ENCODE measurements at places on chromosomes 1 and 21.
A peak's percentile ranks its signal among the peaks of the same experiment; 100 is the strongest.

- no peak for DNase-seq
These were observed 82.3 kb downstream of the NOTCH2 start for GRCh38 chr1:119987112-119987511.

- no peak for DNase-seq
These were observed 106.3 kb downstream of the RERE start for GRCh38 chr1:8711151-8711550.

DNA sequence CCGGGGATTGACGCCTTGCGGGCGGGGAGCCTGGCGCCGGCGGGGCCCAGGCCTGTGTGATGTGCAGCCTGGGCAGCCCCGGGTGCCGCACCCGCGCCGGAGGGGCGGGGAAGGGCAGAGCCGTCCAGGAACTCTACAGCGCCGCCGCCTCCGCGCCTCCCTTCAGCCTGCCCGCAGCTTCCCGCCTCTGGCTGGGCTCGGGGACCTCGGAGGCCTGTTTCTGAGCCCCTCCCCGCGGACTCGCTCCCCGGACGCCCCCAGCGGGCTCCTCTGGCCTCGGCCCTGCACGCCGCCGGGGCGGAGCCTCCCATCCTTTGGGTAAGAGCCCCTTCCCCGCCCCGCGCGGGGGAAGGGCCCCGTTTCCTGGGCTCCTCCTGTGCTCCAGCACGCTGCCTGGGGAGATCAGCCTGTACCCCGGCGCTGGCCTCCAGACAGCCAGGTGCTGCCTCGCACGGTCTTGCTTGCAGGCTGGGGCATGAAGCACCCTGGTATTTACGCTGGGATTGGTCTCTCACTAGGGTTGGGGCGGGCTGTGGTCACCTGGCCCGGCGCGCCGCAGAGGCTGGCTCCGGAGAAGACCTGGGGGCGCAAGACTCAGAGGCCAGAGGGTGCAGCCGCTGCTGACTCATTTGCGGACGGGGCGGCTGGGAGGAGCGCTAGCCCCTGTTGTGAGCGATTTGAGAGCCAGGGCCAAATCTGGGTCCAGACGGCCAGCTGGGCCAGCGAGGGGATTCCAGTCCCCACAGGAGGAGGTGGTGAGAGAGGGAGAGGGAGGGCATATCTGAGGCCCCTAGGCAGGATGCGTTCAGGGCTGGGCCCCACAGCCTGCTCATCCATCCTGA lies 5.7 kb upstream of the ACOT11 start:
- peak; percentile 28 for DNase-seq

GRCh38 chr1:152451254-152451653 lies 37.2 kb upstream of the CRNN start:
- DNase-seq: no peak

GRCh38 chr1:184705271-184705670 lies 49.4 kb downstream of the EDEM3 start:
- no peak for DNase-seq

GRCh38 chr1:43510621-43511020 lies 20.1 kb upstream of the PTPRF start:
- no peak for DNase-seq
